ENCODE measurements at places on chromosomes 2 and 18.

DNA sequence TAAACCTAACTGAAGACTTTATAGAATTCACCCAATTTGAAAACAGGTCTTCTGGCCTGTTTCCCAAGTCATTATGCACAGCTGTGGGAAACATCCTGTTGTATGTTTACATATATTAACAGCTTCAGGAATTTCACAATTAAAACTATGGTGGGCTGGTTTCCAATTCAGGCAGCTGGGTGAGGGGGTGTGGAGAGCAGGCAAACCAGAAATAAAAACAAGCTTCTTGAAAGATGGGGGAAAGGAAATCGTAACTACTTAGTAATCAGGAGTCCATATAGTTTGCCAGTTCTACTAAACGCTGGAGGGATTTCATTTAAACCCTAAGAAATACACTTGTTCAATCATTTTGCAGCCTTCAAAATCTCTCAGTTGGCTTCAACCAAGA lies 22.8 kb downstream of the ATP8B1 start:
- no peak for DNase-seq

GRCh38 chr18:12376034-12376753 lies 833 bp downstream of the AFG3L2 start:
- DNase-seq: peak; percentile 43

GRCh38 chr2:190701586-190701985 lies 52.7 kb downstream of the NAB1 start:
- DNase-seq: no peak

GRCh38 chr2:191065785-191066184 lies 51.8 kb upstream of the STAT1 start:
- no peak for DNase-seq

DNA sequence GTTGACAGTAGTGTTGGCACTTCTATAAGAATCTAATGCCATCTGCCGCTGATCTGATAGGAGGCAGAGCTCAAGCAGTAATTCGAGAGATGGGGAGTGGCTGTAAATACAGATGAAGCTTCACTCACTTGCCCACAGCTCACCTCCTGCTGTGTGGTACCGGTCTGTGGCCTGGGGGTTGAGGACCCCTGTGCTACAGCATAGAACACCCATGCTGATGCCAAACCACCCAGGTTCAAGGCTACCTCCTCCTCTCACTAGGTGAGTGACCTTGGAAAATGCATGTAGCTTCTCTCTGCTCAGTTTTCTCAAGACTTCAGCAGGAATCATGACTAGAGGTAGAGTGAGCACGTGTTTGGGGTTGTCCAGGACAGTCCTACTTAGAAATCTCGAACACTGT lies 263.4 kb downstream of the SH3BP4 start:
- DNase-seq: no peak

- DNase-seq: no peak
Measured at GRCh38 chr2:56102098-56102497, 81.7 kb upstream of the CCDC85A start.

- DNase-seq: no peak
Measured at GRCh38 chr2:25273985-25274535, 67.7 kb downstream of the DNMT3A start.

DNA sequence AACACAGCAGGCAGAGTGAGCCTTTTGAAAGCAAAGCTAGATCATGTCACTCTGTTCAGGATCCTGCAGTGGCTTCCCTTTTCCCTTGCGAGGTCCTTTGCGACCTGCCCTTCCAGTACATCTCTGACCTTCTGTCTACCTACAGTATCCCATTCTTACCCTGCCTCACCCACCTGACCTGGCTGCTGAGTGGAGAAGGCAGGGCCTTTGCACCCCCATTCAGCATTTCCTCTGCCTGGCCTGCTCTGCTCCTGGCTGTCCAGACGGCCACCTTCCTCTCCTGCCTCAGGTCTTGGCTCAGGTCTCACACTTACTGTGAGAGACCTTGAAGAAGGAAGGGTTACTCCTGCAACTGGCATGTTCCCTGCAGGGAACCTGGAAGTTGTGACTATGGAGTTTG lies 77.4 kb downstream of the MAPRE2 start:
- DNase-seq: no peak

DNA sequence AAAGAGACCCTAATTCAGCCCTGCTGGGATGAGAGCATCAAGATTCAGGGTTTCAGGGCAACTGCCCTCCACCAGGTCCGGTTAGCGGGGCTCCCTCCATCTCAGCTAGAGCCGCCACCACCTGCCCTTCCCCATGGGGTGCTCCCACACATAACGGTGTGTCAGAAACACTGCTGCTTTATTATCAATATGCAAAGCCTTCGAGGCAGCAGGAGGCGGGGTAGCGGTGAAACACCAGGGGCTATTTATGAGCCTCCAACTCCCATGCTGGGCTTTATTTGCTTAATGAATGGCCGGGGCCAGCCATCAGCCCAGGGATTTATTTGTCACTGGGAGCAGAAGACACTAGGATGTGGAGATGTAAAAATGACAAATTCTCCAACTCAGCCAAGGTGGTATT lies 109.8 kb downstream of the GALNT14 start:
- DNase-seq: no peak

DNA sequence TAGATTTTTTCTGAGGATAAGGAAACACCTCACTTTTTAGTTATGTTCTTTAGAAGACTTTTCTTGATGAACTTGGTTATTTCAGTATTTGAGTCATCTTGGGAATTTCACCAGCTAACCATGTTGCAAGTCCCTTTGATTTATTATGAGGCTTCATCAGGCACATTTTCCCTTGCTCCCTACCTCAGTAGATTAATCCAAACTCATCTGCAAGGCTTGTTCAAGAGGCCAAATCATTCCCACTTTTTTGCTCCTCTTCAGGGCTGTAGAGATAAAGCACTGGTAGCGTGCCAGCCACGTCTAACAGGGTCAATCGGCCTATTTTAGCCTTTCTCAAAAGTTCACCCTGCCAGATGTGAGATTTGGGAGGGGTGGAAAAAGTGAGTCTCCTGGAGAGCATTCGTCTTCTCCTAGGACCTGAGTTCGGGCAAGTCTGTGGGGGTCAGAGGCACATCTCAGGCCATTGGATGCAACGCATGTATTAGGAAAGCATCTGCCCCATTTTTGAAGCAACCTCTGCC lies 120.3 kb downstream of the RDH14 start:
- no peak for DNase-seq

- no peak for DNase-seq
Measured at GRCh38 chr18:65039578-65039977, 711.2 kb upstream of the CDH7 start.

DNA sequence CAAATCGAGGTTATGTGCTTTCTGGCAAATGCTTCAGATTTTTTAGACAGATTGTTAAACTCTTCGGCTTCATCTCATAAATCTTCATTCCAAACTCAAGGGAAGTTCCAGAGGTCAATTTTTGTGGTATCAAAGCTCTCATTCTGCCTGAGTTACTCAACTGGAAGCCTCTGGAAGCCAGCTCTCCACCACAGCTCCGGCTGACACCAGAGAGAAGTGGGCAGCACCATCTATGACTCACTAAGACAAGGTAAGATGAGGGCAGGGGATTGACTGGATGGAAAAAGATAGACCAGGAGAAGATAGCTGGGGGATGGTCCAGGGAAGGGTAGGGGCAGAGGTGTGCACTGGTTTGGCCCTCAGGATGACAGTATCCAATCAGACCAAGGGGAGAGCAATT lies 137.3 kb upstream of the HNRNPA3 start:
- no peak for DNase-seq
